ENCODE measurements at places on chromosomes 13 and 19. TPM values are rescaled to one million over a fixed set of nuclear protein-coding genes. Genes with fewer than 3 reads are reported as not detected.

Gene KIR3DL1
- 0.23 TPM for total RNA-seq

Gene TYROBP
- 0.58 TPM for total RNA-seq

Gene RAB3A
- 3.7 TPM for total RNA-seq

Gene ZNF607
- 4.0 TPM for total RNA-seq

Gene ZNF563
- 4.5 TPM for total RNA-seq

Gene ZNF763
- total RNA-seq: 2.2 TPM

Gene FEM1A
- 10.2 TPM for total RNA-seq

Gene ZNF614
- total RNA-seq: 8.2 TPM

Gene PRKCG
- total RNA-seq: not detected

Gene TMEM255B
- total RNA-seq: 0.91 TPM

Gene CAPN12
- total RNA-seq: 22.9 TPM

Gene GAPDHS
- not detected for total RNA-seq

Gene ZNF761
- total RNA-seq: 12.9 TPM

Gene VSIG10L
- total RNA-seq: 2.5 TPM

Gene AZU1
- not detected for total RNA-seq

Gene TMEM91
- total RNA-seq: 9.6 TPM

Gene FFAR2
- not detected for total RNA-seq

Gene VSTM2B
- total RNA-seq: not detected

Gene SERPINE3
- total RNA-seq: not detected

Gene SETDB2
- total RNA-seq: 14.8 TPM

Gene TLE2
- 1.3 TPM for total RNA-seq

Gene LRRC8E
- total RNA-seq: not detected

Gene NLRP9
- not detected for total RNA-seq

Gene ZNF20
- 5.8 TPM for total RNA-seq
